ENCODE measurements at places on chromosomes 2 and 18.

DNA sequence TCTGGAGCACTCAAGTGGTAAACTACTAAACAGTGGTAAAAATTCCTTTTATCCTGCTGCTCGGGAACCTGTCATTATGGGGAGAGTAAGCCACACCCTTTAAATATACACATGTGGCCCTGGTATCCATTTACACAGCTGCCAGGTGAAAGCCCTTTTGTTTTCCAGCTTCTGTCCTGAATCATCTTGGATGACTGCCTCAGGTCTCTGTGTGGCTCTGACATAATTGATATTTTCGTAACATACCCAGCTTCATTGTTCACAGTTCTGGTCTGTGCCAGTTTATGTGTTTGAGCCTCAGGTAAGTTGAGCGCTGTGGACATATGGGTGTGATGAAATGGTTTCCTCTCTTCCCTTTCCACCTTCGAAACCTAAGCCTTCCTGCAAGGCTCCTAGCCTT, 15.7 kb upstream of the TTC39C start:
- no peak for DNase-seq

DNA sequence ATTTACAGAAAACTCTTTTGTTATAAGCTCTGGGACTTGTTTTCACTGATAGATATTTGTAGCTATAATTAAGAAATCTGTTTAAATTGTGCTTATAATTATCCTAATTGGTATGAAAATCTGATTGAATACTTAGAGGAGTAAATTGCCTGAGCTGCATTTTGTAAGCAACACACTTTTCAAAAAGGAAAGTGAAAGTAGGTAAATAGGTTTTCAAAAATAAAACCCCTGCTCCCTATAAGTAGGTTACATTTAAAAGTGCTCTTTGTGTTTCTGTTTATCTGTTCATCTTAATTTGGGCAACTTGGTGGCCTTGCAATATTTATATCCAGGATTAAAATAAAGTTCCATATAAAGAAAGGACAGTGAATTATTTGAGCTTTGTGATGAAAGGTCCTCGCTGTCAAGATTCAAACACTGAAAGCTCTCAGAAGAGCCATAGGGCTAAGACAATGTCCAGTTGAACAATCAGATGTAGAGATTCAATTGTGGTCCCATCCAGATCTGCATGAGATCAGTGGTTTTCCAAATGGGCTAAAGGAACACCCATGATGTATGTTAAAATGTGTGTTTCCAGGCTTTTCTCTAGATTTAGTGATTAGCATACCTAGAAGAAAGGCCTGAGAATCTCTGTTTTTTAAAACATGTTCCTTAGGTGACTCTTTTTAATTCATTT, 371.6 kb downstream of the RPRM start:
- DNase-seq = no peak

- no peak for DNase-seq
These were observed 44.7 kb downstream of the CTIF start for GRCh38 chr18:48583573-48583972.

DNA sequence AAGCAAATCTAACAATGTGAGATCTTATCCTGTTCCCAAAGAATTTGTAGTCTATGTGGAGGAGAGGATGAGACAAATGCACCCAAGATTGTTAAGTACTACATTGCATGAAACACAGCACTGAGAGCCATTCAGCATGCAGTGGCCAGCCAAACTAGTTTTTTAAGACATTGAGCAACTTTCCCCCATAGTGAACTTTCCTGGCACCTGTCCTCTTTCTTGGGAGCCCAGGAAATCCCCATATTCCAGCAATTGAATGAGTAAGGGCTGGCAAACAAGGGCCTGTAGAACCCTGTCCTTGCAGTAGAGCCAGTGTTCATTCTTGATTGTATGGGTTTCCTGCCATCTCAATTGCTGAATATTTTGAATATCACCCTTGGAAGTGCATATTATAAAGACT, 58.8 kb upstream of the FIGN start:
- no peak for DNase-seq

DNA sequence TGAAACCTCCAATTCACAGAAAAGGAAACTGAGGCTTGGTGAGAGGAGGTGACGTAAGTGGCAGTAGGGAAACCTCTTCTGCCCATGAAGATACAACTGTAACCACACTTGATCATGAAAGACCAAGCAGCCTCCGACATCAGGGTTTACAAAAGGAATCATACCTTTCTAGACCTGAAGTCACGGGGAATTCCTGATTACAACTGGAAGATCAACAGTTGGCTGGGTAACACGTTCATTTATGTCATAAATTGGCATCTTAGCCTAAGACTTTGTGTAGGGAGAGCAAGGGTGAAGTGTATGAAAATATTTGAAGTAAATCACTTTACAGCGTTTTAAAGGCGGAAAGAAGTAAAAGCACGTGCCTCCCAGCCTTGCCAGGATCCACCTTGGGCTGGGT, 922 bp downstream of the HS1BP3 start:
- DNase-seq = no peak

DNA sequence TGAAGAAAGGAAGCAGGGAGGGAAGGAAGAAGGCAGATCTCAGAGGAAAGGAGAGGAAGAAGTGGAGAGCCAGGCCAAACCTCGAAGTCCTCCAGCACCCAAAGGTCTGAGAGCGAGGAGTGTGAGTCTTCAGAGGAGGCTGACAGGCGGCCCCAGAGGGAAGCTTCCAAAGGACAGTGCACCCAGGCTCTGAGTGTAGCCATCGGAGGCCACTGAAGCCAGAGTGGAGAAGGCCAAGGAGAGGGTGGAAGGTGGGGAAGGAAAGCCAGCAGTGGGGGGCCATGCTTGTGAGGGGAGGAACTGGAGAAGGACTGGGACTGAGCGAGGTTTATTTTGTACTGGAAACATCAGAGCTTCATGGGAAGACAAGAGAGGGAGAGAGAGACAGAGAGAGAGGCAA, 6.0 kb downstream of the ATP6V1B1 start:
- peak; percentile 22 for DNase-seq

GRCh38 chr2:227163998-227164762, at the start of the genes COL4A3 and COL4A4:
COL4A3 (plus strand) TSS chr2:227164624; CDS start chr2:227164727, 103 bp downstream.
COL4A4 (minus strand) TSS chr2:227164205; CDS start chr2:227147483, 16,722 bp downstream.
- DNase-seq = peak; percentile 63

DNA sequence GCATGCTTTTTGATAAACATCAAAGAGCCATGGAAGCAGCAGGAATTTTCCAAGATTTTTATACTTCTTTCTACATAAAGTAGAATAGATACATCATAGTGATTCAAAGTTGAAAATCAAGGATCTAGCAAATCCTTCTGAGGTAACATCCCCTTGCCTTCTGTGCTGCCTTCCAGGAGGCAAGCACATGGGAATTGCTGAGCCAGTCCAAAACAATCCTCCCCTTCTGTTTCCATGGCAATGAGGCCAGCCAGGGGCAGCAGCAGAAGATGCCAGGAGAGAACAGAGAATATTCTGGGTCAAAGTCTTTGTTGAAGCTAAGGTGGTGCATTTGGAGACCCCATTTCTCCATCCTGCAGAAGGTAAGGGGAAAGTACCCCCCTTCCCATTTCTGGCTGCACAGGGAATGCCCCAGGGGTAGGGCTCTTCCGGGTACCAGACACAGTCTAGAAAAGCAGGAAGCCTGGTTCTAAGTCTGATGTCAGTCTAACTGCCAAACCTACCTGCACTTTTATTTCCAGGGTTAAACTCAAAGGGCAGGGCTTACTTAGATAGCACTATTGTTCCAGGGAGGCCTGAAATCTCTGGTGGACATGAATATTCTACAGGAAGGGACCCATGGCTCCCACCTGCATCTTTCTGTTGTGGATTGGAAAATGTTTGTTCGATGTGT, 22.1 kb downstream of the CENPA start:
- DNase-seq = no peak

- DNase-seq = no peak
These were observed 102.2 kb upstream of the FZD5 start for GRCh38 chr2:207871911-207872310.

- no peak for DNase-seq
These were observed 426.7 kb upstream of the SMIM21 start for GRCh38 chr18:75854174-75854573.

DNA sequence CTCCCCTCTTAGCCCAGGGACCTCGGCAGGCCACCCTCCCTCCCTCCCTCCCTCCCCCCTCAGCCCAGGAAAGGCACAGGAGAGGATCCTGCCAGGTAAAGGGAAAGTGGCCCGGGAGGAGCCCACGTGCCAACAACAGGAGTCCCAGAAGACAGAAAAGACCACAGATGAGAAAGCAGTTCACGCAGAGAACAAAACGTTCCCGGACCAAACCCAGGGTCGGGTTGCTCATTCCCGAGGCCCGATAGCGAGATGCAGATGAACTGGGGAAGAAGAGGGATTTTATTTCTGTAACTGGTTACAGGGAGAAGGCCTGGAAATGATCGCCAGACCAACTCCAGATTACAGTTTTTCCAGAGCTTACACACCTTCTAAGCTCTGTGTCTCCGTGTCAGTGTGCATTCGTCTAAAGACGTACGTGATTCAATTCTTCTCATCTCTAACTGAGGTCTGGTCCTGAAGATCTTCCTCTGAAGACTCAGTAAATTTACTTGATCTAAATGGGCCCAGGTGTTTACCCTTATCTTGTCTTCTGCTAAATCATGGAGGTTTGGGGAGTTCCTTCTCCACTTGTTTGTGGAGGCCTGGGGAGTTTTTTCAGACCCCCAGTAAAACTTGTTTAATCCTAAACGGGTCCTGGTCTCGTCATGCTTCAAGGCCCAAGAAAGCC, 807 bp upstream of the NEU4 start:
- no peak for DNase-seq

GRCh38 chr2:101770726-101771125, 73.2 kb downstream of the MAP4K4 start:
- no peak for DNase-seq

- no peak for DNase-seq
These were observed 112.3 kb upstream of the ZNF521 start for GRCh38 chr18:25464227-25464626.

GRCh38 chr2:100817388-100817985, 2.5 kb upstream of the NPAS2 start:
- DNase-seq = no peak

GRCh38 chr2:164495491-164496223, 125.6 kb downstream of the GRB14 start:
- DNase-seq = no peak

- DNase-seq = no peak
These were observed 65.5 kb downstream of the BIN1 start for GRCh38 chr2:127041259-127041970.

GRCh38 chr18:26307161-26307773, 81.0 kb downstream of the TAF4B start:
- DNase-seq = peak; percentile 18

DNA sequence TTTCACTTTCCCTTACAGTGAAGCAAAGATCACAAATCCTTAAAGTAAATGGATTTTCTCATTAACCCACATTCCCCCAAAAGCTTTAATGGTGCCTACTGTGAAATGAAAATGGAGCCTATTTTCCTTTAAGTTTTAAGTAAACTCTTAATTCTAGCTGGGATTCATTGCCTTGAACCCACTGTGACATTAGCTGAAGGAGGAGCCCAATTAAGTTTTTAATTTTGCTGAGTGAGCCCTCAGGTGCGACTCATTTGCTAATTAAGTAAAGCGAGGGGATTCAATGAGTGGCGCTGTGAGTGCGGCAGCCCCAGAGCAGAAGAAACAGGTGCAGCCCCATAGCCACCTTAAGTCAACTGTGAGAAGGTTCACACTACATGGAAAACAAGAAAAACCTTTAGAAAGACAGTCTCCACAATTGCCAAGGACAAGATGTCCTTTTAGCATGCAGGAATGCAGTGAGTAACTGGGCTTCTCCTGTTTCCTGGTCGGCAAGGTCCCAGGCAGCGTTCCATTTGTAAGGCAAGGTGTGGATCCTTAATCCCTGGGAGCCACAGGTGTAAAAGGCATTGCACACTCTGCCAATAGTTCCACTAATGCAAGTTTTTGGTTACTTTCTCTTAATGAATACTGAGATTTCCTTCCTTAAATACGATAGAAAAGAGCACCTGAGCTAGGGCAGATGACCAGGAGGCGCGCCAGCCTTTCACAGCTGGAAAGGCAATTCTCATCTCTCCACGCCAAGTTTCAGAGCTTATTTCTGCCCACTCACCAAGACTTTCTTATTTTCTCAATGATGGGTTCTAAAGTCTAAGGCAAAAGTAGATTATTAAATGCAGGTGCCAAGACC, 87.7 kb downstream of the TMEM18 start:
- no peak for DNase-seq

DNA sequence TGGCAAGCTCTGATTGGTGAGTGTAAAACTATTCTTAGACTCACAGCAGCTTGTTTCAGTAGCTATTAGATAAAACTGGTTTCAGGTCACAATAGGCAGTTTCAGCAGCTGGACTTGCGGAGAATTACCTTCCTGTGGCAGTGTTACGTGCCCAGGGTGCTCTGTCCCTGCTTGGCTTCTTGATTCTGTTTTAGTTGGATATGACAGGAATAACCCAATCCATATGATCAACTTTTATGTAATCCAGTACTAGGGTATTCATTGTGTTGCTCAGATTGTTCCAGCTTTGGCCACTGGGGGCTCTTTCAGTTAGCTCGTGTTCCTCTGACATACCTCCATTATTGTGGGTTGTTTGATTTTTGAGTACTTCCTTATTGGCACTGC, 43.1 kb downstream of the INPP4A start:
- DNase-seq = no peak

DNA sequence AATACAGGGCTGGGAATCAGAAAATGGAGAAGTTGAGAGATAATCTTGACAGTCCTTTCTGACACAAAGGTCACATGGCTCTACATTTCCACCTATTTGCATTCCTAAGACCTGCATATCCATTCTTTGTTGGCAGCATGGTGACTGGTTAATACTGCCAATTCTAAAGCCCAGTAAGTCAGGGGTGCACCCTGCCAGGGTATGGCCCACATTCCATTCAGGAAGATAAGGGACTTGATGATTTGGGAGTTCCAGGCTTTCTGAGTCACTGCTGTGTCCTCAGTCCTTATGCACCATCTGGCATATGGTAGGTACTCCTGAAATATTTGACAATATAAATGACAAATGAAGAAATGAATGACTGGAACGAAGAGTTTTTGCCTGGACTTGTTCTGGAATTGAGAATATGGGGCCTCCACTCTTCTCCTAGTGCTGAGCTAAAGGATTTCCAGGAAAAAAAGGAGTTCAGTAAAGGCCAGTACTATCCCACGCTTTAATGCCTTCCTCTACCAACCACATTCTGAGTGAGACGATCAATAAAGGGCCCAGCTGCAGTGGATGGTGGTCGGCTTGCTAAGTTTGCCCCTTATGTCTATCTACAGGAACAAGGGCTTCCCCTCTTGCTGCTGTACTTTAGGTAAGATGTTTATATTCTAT, 31.7 kb upstream of the EIF2AK3 start:
- no peak for DNase-seq

GRCh38 chr18:25229081-25229480, 122.9 kb downstream of the ZNF521 start:
- no peak for DNase-seq

All from pancreas (tissue), 10 donors.